ENCODE measurements at places on chromosomes 2 and 18. TPM values are rescaled to one million over a fixed set of nuclear protein-coding genes. Genes with fewer than 3 reads are reported as not detected.

GRCh38 chr18:3494569-3494968 is 44.6 kb downstream of the TGIF1 start:
- H3K36me3 ChIP-seq = no peaks in the 10 kb centered on the region
- peaks cover 14% of the 10 kb centered on the region for H3K27me3 ChIP-seq
- no peak overlapping the region for H3K27ac ChIP-seq
- DNase-seq = no peak

DNA sequence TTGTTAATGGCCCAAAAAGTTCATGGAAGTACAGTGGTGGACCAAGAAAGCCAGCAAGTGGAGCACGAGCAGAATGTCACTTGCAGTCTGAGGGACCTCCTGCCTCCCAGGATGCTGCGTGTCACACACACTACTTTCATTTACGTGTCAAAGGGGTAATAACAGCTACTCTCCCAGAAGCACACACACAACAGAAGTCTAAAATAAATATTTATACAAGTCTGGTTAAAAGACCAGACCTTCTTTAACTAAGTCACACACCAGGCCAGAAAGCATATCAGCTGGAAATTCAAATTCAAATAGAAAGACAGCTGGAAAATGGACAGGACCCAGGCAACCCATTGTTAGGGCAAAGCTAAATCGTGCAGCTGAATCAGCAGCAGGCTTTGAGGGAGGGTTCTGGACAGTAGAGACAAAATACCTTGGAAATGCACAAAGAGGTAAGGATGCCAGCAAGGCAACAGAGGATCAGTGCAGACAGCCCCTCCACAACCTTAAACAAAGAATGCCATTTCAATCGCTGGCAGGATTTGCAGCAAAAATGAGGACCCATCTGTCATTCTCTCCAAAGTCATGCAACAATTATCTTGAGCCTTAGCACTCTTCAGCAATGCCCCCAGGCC is 160.5 kb downstream of the TMEM163 start:
- no peak overlapping the region for H3K4me3 ChIP-seq
- H3K27ac ChIP-seq = no peak overlapping the region
- H3K36me3 ChIP-seq = no peaks in the 10 kb centered on the region
- DNase-seq = no peak
- no peaks in the 10 kb centered on the region for H3K4me1 ChIP-seq

DNA sequence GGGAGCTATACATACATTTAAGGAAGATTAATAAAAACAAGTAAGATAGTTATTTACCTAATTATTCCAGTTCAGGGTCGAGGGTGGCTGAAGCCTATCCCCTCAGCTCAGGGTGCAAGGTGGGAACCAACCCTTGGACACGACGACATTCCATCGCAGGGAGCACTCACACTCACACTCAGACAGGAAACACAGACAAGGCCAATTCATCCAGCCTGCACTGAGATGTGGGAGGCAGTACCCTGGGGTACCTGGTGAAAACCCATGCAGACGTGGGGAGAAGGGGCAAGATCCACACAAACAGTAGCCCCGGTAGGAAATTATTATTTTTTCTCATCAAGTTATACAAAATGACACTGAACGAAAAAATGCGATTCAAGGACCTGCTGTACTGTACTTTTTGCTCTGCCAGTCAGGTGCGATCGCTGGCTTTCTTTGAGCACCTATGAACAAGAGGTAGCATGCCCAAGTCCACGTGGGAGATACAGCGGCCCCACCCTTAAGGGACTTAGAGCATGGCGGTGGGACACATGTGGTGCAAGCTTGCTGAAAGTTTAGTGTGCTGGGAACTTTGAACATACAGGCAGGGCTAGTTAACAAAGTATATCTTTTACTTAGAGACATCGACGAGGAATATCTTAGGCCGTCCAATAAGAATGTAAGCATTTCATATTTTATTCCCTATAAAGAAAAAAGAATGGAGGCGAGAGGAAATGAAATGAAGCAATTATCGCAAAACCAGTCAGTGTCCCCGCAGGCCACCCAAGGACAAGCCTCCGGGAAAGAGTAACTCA is 624 bp downstream of the METTL8 start:
- peak overlapping the region; percentile 87 for H3K4me3 ChIP-seq
- H3K4me1 ChIP-seq = peaks cover 36% of the 10 kb centered on the region
- H3K36me3 ChIP-seq = peaks cover 18% of the 10 kb centered on the region
- H3K27ac ChIP-seq = peak overlapping the region; percentile 89
- DNase-seq = no peak
- H3K27me3 ChIP-seq = no peaks in the 10 kb centered on the region

DNA sequence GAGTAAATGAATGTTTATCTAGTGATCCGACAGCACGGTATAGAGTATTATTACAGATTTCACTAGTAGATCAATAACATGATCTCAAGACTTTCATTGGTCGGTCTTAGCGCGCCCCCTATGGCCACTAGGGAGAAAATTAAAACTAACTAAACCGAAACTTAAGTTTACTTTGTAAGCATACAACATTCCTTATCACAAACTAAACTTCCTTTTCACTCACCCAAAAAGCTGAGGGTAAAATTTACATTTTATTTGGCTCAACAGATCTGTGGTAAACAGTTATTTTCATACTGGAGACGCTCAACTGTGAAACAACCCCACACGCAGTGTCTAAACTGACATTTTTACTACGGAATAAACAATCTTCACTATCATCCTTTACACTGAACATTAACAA is 215.6 kb upstream of the MAP2 start:
- no peak overlapping the region for H3K27ac ChIP-seq
- H3K4me3 ChIP-seq = no peak overlapping the region
- no peaks in the 10 kb centered on the region for H3K27me3 ChIP-seq
- DNase-seq = no peak

CRYGA gene
- not detected for total RNA-seq

GRCh38 chr2:47518497-47519146 is 115.7 kb downstream of the MSH2 start:
- no peaks in the 10 kb centered on the region for H3K36me3 ChIP-seq
- no peak overlapping the region for H3K27ac ChIP-seq
- H3K4me1 ChIP-seq = no peaks in the 10 kb centered on the region
- H3K4me3 ChIP-seq = no peak overlapping the region
- peaks cover 2% of the 10 kb centered on the region for H3K27me3 ChIP-seq
- no peak for DNase-seq

KCNIP3 gene
- total RNA-seq = 8.3 TPM

GALR1 gene
- total RNA-seq = not detected

DNA sequence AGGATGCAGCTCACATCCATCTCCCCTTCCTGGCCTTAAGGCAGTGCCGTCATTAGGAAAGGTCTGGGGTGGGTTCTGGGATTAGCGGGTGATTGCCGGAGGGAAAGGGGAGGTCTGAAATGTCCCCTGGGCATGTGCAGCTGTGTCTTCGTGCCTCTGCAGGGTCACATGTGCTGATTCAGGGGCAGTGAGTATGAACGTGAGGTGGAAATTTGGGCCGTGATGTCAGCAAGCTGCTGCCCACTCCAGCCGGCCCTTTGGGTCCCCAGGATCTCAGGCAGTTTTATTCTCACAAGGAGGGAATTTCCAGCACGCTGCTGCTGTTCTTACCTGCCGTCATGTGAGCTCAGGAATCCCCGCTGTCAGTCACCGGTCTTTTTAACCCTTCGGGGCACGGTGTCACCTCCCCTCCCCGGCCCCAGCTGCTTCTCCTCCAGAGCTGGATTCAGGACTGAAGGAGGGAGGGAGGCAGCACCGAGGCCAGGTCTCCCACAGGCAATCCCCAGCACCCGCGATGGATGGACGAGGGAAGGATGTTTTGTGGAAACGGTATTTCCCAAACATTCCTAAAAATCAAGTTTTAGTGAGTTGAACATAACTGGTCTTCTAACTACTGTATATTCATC is 23.5 kb downstream of the GPR35 start:
- no peak overlapping the region for H3K4me3 ChIP-seq
- peaks cover 79% of the 10 kb centered on the region for H3K27me3 ChIP-seq
- H3K36me3 ChIP-seq = no peaks in the 10 kb centered on the region
- DNase-seq = no peak

DNA sequence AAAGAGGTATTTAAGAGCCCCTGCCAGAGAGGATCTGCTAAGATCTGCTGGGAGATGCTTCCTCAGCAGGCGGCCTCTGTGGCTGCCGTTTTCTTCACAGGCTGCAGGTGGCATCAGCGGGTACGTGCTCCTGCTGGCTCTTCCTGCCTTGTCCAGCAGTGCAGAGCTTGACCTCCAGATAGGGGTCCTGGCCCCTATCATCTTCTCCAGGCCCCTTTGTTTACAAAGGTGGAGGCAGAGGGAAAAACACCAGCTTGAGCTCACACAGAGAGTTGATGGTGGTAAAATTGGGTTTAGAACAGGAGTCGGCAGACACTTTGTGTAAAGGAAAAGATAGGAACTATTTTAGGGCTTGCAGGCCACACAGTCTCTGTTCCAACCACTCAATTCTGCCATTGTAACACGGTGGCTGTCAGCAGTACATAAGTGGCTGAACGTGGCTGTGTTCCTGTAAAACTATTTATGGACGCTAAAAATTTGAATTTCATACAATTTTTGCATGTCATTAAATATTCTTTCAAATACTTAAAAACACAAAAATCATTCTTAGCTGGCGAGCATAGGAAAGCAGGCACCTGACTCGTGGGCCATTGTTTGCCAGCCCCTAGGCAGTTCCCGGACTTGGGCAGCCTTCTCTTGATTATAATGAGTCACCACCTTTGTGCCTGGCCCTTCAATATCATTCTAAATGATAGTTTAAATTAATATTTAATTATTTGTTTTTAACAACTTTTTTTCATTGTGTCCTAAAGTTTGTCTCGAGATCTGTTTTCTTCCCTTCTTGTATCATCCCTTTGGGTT is 98.2 kb upstream of the B3GNT7 start:
- peaks cover 15% of the 10 kb centered on the region for H3K36me3 ChIP-seq
- no peaks in the 10 kb centered on the region for H3K27me3 ChIP-seq
- DNase-seq = peak; percentile 46
- H3K4me1 ChIP-seq = no peaks in the 10 kb centered on the region
- H3K27ac ChIP-seq = no peak overlapping the region

C2orf66 gene
- total RNA-seq = 0.18 TPM

- DNase-seq = no peak
- no peak overlapping the region for H3K4me3 ChIP-seq
- peak overlapping the region; percentile 87 for H3K27ac ChIP-seq
- H3K27me3 ChIP-seq = no peaks in the 10 kb centered on the region
- H3K4me1 ChIP-seq = peaks cover 57% of the 10 kb centered on the region
- peaks cover 29% of the 10 kb centered on the region for H3K36me3 ChIP-seq
Observed at GRCh38 chr18:47883771-47884413, 46.6 kb downstream of the SMAD2 start.

GRCh38 chr2:17069564-17069963 is 403.9 kb upstream of the CYRIA start:
- no peaks in the 10 kb centered on the region for H3K27me3 ChIP-seq
- no peak overlapping the region for H3K4me3 ChIP-seq
- DNase-seq = no peak
- H3K27ac ChIP-seq = no peak overlapping the region
- no peaks in the 10 kb centered on the region for H3K36me3 ChIP-seq

- H3K27me3 ChIP-seq = no peaks in the 10 kb centered on the region
- H3K27ac ChIP-seq = no peak overlapping the region
- H3K36me3 ChIP-seq = no peaks in the 10 kb centered on the region
- H3K4me3 ChIP-seq = no peak overlapping the region
- no peak for DNase-seq
- H3K4me1 ChIP-seq = peaks cover 14% of the 10 kb centered on the region
Observed at GRCh38 chr2:167862782-167863181, 384.6 kb downstream of the STK39 start.

- no peaks in the 10 kb centered on the region for H3K36me3 ChIP-seq
- H3K4me3 ChIP-seq = no peak overlapping the region
- no peak for DNase-seq
- peaks cover 16% of the 10 kb centered on the region for H3K4me1 ChIP-seq
- H3K27me3 ChIP-seq = no peaks in the 10 kb centered on the region
- H3K27ac ChIP-seq = no peak overlapping the region
Observed at GRCh38 chr2:142870526-142870925, 6.9 kb upstream of the KYNU start.

DNA sequence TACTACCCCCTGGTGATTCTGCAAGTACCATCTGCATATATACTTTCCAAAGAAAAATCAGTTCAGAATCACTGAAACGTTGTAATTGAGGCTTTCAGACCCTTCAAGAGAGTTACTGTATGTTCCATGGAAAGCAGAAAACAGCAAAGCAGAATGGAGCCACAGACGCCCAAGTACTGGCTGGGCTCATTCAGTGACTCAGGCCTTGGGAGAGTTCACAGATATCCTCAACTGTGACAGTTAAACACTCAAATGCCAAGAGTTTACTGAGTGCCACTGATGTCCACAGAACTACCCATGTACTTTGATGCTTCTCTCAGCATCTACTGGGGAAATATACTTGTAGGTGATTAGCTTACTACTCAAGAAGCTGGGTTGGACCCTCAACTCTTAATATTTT is 303.4 kb downstream of the TCF4 start:
- no peak overlapping the region for H3K4me3 ChIP-seq
- H3K4me1 ChIP-seq = peaks cover 36% of the 10 kb centered on the region
- no peaks in the 10 kb centered on the region for H3K27me3 ChIP-seq
- peaks cover 3% of the 10 kb centered on the region for H3K36me3 ChIP-seq
